Activated gamma-delta T cell treated with Interleukin-2 at 50 U/mL for 16 hours (primary cell): ENCODE measurements at places on chromosomes 3 and 15.

DNA sequence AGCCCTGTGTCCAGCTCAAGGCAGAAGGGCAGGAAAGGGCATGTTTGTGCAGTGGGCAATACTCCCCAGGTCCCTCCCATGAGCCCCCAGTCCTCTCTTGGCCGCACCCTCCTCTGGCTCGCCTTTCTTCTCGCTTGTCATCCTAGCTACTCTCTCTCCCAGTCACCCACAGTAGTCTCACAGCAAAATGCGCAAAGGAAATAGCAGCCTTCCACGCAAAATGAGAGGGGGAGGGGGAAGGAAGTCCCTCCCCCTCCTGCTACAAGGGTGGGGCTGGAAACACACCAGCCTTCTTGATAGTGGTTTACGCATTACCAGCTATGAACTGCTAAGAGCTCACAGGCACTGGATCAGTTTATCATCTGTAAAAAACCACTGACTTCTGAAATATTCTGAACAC, 83.8 kb downstream of the GADL1 start:
- no peak for DNase-seq

DNA sequence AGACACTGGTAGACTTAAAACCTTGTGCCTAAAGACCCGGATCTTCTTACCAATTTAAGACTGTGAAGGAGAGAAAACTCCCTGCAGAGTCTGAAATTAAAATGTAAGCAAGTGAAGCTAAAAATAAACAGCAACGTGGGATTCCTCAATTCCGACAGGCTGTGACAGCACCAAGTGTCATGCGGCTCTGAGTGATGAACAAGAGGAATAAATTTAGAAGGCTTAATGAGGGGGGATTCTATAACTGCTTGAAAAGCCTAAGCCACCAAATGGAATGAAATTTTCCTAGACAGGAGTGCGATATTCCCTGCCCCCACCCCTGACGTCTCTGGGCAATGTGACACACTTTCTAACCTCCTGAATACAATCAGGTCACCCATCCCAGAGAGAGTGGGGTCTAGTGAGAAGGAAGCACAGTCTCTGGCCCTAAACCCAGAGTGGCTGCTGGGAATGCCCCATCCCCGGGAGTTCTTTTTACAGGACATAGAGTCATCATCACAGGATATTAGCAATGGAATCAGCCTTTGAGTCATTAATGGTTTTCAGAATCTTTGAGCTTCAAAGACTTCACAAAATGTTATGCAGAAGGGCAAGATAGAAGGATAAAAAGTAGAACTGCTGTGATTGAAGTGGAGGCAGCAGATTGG, 114.3 kb downstream of the EDEM1 start:
- DNase-seq: no peak

DNA sequence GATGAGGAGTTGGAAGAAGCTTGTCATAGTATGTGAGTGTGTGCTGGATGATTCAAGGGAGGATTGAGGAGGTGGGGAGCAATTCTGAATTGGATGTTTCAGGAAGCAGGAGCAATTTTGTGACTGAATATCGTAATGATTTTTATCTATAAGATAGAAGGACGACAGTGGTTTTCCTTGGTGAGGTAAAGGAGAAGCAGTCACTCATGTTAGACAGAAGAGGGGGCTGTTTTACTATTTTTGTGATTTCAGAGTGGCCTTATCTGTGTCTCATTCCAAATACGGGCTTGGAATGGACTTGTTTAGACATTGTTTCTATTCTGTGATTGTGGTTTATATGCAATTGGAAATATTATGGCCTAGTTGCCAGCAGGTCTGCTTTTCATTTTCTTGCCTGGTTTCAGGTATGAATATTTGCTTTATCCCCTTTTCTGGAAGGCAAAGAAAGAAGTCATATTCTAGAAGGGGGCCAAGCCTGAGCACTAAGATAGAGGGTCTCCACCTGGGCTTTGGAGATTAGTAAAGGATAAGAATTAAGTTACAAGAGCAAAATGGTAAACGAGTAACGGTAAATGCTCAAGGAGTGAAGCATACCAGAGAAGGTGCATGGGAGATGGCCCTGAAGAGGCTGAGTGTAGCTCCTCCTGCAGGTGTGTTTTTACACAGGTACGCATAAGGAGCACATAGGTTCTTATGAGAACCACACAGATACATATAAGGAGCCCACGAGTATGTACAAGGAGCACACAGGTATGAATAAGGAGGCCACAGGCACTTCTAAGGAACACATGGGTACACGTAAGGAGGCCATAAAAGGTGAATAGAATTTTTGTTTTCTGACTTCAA, 124.6 kb upstream of the KCNAB1 start:
- no peak for DNase-seq

GRCh38 chr3:157531301-157531660, 28.1 kb upstream of the VEPH1 start:
- no peak for DNase-seq

- DNase-seq: no peak
Observed at GRCh38 chr15:69288531-69289341, 10.0 kb upstream of the PAQR5 start.

- no peak for DNase-seq
Observed at GRCh38 chr15:50137893-50138292, 18.9 kb upstream of the ATP8B4 start.

DNA sequence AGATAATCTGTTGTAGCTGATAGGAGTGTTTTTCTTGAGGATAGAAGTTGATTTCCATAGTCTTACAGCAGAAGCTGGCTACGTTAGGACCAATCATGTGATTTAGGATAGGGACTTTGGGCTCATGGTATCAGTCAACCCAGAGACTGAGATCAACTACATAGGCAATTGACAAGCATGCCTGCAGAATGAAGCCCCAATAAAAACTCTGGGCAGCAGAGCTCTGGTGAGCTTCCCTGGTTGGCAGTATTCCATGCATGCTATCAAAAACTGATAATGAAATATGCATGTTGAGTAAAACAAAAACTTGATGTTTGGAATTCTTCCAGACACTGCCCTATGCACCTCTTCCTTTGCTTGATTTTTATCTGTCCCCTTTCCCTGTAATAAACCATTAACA, 38.0 kb downstream of the SUCNR1 start:
- DNase-seq: no peak

DNA sequence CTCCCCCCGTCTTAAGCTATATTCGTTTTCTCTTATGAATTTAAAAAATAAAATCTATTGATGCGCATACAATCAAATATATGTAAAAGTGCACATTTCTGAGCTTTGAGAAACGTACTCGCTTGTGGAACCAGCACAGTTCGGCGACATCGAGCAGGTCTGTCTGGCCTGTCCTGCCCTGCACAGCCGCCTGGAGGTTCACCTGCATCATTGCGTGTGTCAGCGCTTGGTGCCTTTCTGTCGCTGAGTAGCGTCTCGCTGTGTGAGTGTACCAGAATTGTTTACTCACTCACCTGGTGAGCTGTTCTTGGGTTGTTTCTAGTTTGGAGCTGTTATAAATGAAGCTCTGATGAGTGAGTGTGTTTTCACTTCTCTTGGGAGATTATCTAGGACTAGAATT, 104.0 kb downstream of the VGLL4 start:
- DNase-seq: no peak

GRCh38 chr15:58628206-58628947, 121.1 kb downstream of the ADAM10 start:
- no peak for DNase-seq

GRCh38 chr3:166322391-166322790, 485.2 kb upstream of the BCHE start:
- DNase-seq: no peak

DNA sequence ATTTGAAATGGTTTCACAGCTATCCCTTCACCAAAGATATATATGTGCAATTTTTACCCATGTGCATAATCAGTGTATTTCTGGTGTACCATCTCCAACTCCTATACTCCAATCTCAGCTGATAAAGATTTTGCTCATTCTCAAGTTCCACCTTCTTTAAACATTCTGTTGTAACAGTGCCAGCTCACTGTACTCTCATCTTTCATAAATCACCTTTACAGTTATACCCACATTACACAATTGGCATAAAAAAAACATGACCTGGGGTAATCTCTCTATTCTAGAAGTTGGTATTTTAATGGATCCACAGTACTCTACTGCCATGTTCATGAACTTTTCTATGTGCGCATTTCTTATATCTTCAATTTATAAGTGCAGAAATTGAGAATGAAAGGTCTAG, 339.9 kb upstream of the DPH6 start:
- DNase-seq: no peak

- DNase-seq: no peak
Observed at GRCh38 chr15:87345961-87346360, 910.6 kb downstream of the NTRK3 start.

DNA sequence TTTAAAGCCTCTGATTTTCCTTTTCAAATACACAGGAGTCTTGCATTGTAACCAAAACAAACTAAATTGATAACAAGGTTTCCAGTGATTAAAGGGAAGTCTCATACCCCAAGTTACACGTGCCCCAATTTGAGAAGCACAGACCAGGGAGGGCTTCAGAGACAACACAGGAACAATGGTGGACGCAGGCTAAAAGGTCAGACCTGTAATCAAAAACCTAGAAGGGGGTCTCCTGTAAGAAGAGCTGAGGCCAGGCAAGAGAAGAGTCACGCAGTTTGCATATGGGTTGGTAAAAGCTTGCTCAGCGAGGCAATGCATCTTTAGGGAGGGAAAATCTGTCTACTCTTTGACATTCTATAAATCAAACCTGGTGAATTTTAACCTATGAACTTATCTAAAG, 58.6 kb upstream of the MCF2L2 start:
- no peak for DNase-seq

GRCh38 chr3:127712461-127712860, 39.7 kb downstream of the ABTB1 start:
- DNase-seq: no peak
